ENCODE measurements at places on chromosomes 5 and 9. TPM values are rescaled to one million over a fixed set of nuclear protein-coding genes. Genes with fewer than 3 reads are reported as not detected.

F2RL1 gene
- 10.6 TPM for total RNA-seq

DNA sequence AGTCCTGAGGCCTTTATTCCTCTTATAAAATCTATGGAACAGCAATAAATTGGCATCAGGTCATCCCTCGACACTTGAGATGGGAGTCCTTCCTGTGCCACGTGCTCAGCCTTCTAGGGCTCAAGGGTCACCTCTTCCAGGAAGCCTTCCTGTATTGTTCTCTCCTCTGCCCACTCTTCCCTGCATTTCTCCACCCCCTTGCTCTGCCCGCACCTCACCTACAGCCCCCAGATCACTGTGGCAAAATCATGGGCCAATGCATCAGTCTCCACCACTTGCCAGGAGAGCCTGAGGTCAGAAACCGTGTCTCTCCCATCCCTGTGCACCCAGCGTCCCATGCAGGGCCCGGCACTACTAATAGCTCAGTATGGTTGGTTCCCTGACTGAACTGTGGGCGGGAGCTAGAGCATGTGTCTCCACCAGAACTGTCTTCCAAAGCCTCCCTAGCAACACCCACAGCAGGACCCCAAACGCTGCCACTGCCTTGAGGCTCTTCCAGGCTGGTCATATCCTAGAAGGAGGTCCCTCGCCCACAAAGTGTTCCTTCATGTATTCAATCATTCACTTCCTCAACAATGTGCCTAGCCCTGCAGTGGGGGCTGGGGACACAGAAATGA is 13.5 kb downstream of the DUSP1 start:
- DNase-seq, result no peak

WWC1 gene
- total RNA-seq, result 6.3 TPM

RMRP gene
- 1,307 TPM for total RNA-seq

DNA sequence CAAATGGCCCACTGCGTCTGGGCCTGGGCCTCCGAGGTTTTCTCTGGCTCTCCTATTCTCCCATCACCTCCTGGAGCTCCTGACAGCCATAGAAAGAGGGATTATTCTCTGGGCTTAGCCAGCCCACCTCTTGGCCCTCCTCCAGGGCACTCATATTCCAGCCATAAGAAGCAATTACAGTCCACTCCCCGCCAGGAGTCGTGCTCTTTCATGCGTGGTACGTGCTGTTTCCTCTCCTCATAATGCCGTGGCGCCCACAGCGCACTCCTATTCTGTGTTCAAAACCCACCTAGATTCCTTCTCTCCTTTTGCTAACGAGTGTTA is 240.8 kb upstream of the ZNF462 start:
- peak; percentile 32 for DNase-seq

- no peak for DNase-seq
Observed at GRCh38 chr5:14276380-14276779, 133.2 kb downstream of the TRIO start.

DNA sequence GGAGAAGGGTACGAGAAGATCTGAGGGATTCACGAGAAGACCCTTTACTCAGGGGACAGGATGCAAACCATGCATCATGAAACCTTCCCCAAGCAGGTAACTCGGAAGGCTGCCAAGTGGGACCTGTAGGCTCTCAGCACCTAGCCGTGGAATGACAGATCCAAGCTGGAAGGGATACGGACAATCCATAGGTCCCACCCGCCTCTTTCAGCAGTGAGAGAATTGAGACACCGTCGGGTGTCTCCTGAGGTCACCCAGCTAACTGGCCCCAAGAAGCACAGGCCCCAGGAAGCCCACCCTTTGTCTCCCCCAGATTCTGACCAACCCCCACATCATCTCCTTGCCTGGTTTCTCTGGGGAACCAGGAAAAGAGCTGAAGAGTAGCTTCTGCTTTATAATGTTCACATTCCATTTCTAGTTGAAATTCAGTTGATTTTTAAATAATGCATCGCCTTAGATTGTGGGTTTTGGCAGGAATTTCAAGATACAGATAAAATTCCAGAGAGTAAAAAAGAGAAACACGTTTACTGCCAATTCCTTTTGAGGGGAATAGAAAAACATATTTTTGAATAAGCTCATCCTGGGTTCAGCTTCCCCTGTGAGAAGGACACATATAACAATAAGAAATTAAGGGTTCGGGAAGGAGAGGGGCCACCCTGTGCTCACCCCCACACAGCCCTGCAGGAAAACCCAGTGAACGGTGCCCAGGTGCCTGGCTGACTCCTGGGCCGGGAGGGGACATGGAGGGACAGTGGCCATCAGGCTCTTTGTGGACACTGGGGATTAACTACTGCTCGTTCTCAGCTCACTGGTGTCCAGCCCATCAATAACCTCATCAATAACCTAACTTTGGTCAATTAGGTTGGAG is 51.1 kb downstream of the NSUN2 start:
- DNase-seq, result no peak

IL9 gene
- not detected for total RNA-seq

- DNase-seq, result peak; percentile 36
Observed at GRCh38 chr9:98117984-98118639, 910 bp downstream of the TRIM14 start.

Data from neural progenitor cell (in vitro differentiated cells).